ENCODE measurements at places on chromosomes 12 and 14.
A peak's percentile ranks its signal among the peaks of the same experiment; 100 is the strongest.

DNA sequence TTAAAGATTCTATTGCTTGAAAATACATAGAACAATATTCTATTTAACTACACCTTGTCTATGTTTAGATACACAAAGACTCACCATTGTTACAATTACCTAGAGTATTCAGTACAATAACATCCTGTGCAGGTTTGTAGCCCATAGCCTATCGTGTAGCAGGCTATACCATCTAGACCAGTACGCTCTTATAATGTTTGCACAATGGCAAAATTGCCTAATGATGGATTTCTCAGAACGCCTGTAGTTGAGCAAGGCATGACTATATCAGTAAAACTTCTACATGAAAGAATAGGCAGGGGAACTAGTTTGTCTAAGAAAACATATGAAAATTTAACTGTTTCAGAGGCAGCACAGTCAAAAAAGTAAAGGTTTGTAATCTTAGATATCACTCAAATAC, 375.9 kb downstream of the DAD1 start:
- DNase-seq: no peak

DNA sequence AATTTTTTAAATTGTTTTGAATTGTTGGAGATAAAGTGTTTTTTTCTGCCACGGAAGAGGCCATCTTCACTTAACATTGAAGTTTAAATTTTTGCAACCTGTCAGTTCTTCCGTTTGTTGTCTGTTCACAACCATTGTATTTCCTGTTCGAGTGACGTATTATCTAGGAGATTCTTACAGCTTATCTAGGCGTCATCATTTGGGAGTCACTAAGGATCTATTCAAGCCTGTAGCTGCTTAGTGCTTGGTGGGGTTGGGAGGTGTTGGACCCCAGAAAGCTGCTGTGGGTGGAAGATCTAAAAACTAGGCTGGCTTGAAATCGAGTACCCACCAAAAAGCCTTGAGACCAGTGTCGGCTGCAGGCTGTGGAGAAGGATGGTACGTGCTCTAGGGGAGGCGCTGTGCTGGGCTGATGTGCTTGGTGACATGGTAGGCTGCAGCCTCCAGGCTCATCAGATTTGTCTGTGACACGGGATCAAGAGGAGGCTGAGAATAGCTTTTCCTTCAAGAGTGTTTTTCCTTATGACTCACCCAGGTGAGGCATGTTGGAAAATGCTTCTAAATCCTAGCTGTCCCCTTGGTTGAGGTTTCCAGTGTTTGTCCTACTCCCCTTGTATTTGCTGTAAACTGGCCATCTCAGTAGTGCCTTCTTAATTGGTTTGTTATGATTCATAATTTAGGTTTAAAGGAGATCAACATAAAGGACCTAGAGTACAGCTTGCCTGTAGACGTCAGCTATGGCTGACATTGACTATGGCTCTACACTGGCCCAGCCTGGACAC, 57.8 kb downstream of the ATG14 start:
- DNase-seq: no peak

- no peak for DNase-seq
These were observed 12.0 kb upstream of the RNU6-7 start for GRCh38 chr14:32189811-32190210.

GRCh38 chr12:90102957-90103652, 394.5 kb upstream of the ATP2B1 start:
- DNase-seq: peak; percentile 7

GRCh38 chr12:27064397-27065342, 17.7 kb downstream of the C12orf71 start:
- DNase-seq: no peak

Measured in iPS DF 19.7 (cell line).